Aorta (tissue), 5 donors: ENCODE measurements at places on chromosomes 5 and 9. TPM values are rescaled to one million over a fixed set of nuclear protein-coding genes. Genes with fewer than 3 reads are reported as not detected.

DNA sequence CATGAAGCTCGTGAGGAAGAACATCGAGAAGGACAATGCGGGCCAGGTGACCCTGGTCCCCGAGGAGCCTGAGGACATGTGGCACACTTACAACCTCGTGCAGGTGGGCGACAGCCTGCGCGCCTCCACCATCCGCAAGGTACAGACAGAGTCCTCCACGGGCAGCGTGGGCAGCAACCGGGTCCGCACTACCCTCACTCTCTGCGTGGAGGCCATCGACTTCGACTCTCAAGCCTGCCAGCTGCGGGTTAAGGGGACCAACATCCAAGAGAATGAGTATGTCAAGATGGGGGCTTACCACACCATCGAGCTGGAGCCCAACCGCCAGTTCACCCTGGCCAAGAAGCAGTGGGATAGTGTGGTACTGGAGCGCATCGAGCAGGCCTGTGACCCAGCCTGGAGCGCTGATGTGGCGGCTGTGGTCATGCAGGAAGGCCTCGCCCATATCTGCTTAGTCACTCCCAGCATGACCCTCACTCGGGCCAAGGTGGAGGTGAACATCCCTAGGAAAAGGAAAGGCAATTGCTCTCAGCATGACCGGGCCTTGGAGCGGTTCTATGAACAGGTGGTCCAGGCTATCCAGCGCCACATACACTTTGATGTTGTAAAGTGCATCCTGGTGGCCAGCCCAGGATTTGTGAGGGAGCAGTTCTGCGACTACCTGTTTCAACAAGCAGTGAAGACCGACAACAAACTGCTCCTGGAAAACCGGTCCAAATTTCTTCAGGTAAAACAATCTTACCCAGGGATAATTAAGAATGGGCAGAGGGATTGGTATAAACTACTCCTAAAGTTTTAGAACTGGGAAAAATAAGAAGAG, 12.9 kb downstream of the ITGA1 start:
- H3K4me3 ChIP-seq = peak overlapping the region; percentile 55
- peak; percentile 81 for DNase-seq
- H3K4me1 ChIP-seq = peaks cover 6% of the 10 kb centered on the region
- H3K36me3 ChIP-seq = no peaks in the 10 kb centered on the region
- no peaks in the 10 kb centered on the region for H3K27me3 ChIP-seq
- peak overlapping the region; percentile 81 for H3K27ac ChIP-seq

DNA sequence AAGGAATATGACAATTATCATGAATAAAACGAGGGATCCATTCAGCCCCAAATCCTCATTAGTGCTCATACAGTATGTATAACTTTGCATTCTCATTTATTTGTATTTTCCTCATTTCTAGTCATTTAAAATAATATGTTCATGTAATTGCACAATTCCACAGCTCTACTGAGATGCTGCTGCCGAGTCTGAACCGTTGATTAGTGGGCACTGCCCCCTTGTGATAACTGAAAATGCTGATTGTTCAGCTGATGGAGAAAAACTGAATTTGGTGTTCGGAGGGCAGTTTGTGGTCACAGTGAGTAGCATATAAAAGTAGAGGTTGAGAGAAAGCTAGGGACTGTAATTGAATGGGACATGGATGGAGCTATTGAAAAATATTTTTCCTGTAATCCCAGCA, 12.2 kb upstream of the GPR151 start:
- H3K27me3 ChIP-seq = no peaks in the 10 kb centered on the region
- no peak for DNase-seq
- no peaks in the 10 kb centered on the region for H3K4me1 ChIP-seq
- H3K4me3 ChIP-seq = no peak overlapping the region
- H3K27ac ChIP-seq = no peak overlapping the region

DNA sequence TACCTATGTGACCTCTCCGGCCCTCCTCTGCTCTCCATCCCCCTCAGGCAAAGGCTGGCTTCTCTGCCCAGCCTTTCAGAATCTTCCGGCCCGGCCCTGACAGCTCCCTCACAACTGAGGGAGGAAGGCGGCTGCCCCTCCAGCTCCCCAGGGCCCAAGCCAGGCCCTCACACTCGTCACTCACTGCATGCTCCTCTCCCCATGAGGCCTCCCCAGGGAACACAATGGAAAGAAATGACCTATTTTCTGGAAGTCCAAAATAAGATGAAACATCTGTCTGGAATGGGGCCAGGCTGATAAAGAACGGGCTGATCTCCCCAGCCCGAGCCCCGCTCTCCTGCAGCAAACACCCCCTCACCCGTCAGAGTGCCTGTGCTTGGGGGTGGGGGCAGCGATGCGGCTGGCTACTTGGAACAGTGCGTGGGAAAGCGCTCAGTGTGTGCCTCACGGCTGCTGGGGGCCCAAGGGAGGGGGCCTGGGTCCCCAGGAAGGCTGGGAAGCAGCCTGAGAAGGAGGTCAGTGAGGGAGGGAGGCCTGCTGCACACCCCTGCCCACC, 11.3 kb downstream of the PDGFRB start:
- peaks cover 3% of the 10 kb centered on the region for H3K4me1 ChIP-seq
- DNase-seq = peak; percentile 88
- H3K4me3 ChIP-seq = no peak overlapping the region
- peak overlapping the region; percentile 64 for H3K27ac ChIP-seq
- no peaks in the 10 kb centered on the region for H3K36me3 ChIP-seq

PANK3 gene
- 42.0 TPM for total RNA-seq

DNA sequence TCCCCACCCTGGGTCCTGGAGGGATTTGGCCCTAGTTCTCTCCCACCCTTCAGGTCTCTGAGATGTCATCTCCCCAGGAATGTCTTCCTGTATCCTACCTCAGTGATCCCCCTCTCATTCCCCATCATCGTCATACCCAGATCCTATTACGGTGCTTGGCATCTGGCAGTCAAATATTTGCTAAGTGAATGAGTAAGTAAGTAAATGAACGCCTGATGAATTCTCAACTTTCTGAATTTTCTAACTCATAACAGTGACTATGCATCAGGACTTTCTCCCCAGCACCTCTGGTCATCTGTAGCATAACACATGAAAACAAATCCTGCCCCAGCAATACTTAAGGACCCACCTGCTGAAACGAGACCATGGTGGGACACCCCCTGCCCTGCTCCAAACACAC, 244.2 kb downstream of the EBF1 start:
- DNase-seq = no peak
- no peaks in the 10 kb centered on the region for H3K27me3 ChIP-seq
- no peak overlapping the region for H3K4me3 ChIP-seq
- H3K4me1 ChIP-seq = peaks cover 31% of the 10 kb centered on the region

DNA sequence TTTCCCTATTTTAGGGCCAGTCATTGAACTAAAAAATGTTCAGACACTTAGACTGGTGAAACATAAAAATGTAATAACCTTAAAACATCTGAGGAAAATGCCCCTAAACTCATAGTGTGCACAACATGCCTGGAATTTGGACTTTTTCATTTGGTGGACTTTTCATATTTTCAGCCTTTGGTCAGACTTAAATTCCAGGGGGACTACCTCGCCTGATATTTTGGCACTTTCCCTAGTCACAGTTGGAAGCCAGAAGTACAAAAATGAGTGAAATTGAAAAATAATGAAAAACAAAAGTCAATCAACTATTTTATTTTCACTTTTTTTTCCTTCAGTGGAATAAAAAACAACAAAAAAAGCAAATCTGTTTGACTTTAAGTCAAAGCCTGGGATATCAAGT, 256.2 kb downstream of the ACTL7B start:
- H3K27ac ChIP-seq = no peak overlapping the region
- no peaks in the 10 kb centered on the region for H3K27me3 ChIP-seq
- no peaks in the 10 kb centered on the region for H3K4me1 ChIP-seq
- DNase-seq = no peak
- no peak overlapping the region for H3K4me3 ChIP-seq

CARD19 gene
- 47.7 TPM for total RNA-seq

DNA sequence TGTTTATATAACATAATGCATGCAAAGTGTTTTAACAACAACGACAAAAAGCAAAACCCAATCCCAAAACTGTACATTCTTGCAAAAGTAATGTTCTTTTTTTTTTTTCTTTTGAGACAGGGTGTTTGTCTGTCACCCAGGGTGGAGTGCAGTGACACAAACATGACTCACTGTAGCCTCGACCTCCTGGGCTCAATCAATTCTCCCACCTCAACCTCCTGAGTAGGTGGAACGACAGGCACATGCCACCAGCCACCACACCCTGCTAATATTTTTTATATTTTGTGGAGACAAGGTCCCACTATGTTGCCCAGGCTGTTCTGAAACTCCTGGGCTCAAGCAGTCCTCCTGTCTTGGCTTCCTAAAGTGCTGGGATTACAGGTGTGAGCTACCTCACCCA, 13.6 kb upstream of the HAVCR1 start:
- H3K4me1 ChIP-seq = no peaks in the 10 kb centered on the region
- DNase-seq = no peak
- no peaks in the 10 kb centered on the region for H3K27me3 ChIP-seq

IFNA21 gene
- not detected for total RNA-seq

DNA sequence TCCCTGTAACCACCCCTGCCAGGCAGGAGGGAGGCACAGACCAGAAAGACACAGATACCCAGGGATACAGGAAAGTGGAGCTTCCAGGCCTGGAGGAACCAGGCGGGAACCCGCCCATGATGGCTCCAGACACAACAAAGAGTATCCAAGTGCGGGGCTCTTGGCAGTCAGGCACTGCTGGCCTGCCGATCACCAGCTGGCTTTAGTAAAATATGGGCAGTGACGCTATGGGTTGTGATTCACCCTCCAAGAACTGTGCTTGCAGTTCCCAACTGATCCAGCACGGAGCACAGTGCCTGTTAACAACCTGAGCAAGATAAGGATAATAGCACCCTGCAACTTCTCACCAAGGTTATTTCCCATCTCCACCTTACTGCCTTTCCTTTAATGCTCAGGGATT, 463.3 kb downstream of the IRX1 start:
- no peak overlapping the region for H3K4me3 ChIP-seq
- peak; percentile 77 for DNase-seq
- no peaks in the 10 kb centered on the region for H3K4me1 ChIP-seq
- H3K36me3 ChIP-seq = no peaks in the 10 kb centered on the region
- no peaks in the 10 kb centered on the region for H3K27me3 ChIP-seq

CCNO gene
- 0.54 TPM for total RNA-seq

DNA sequence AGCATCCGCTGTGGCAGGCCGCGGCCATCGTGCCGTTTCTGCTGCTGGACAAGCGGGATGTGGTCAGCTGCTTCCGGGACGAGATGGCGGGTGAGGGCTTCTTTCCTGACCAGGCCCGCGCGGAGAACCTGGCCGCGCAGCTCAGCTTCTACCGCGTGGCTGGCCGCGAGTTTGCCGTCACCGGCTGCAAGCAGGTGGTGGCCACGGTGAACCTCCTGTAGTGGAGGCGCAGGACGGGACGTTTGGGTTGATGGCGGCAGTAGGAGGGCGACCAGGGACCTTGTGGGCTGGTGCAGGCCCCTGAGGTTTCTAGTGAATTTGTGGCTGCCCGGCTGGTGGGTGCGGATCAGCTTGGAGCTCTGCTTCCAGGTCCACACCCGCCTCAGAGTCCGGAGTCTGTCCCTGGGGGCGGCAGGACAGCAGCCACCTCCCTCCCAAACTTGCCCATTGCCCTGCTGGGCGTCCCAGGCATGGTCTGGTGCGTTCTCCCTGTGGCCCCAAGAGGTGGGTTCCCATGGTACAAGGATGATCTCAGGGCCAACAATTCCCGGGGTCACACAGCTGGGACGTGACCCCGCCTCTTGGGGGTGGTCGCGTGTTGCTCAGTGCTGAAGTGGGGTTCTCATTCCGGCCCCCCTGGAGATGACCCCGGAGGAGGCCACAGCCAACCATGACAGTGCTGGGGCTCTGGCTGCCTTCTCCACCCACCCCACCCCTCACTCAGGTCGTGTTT, 2.4 kb downstream of the TOR4A start:
- no peak overlapping the region for H3K4me3 ChIP-seq
- no peak overlapping the region for H3K27ac ChIP-seq
- no peaks in the 10 kb centered on the region for H3K27me3 ChIP-seq
- no peaks in the 10 kb centered on the region for H3K36me3 ChIP-seq

TPPP gene
- total RNA-seq = 5.6 TPM

NEUROG1 gene
- not detected for total RNA-seq

DNA sequence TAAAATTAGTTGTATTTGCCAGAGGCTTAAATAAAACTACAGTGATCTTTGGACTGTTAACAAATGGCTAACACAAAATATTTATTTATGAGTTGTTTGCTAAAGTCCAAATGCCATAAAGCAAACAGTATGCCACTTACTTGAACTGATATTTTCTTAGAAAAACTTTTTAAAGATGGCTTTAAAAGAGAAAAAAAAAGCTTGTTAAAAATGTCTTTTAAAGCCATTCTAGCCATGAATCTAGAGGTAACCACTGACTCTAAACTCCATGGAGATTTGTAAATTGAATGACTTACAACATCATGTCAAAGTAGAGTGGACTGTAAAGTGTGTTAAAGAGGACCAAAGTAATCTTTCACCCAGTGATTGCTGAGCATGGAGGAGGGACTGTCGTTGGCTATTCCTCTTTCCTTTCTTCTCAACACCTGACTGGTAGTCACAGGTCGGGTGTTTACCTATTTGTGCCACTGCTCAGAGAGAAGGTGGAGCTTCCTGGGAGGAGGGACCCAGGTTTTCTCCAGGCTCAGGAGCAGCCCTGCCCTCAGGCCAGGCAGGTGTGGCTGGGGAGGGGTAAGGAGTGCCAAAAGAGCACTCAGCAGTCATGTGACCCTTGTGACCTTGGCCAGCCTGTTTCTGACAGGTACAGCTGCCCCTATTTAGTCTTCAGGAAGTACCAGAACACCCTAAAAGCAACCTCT, 69.1 kb upstream of the TJP2 start:
- H3K27ac ChIP-seq = no peak overlapping the region
- no peaks in the 10 kb centered on the region for H3K36me3 ChIP-seq
- H3K27me3 ChIP-seq = no peaks in the 10 kb centered on the region

DNA sequence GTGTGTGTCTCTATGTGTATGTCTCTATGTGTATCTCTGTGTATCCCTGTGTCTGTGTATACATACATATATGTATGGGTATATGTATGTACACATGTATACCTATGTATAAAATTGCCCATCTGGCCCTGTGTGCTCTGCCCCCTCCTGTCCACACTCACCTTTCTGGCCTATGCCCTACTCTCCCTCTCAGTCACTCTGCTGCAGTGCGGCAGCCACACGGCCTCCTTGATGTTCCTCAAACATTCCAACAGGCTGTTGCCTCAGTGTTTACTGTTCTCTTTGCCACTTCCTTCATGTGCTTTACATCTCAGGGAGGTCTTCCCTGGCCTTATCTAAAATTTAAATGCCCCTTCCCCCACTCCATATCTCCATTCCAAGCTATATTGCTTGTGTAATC, 18.3 kb upstream of the RNF180 start:
- H3K36me3 ChIP-seq = no peaks in the 10 kb centered on the region
- H3K27me3 ChIP-seq = no peaks in the 10 kb centered on the region
- no peak for DNase-seq
- no peak overlapping the region for H3K4me3 ChIP-seq
- H3K27ac ChIP-seq = no peak overlapping the region

SARDH gene
- total RNA-seq = 0.84 TPM

- H3K27ac ChIP-seq = no peak overlapping the region
- DNase-seq = no peak
- H3K36me3 ChIP-seq = no peaks in the 10 kb centered on the region
- no peaks in the 10 kb centered on the region for H3K27me3 ChIP-seq
- no peaks in the 10 kb centered on the region for H3K4me1 ChIP-seq
- no peak overlapping the region for H3K4me3 ChIP-seq
These were observed 25.7 kb downstream of the UTP15 start for GRCh38 chr5:73591102-73591695.
